Regular cardiac myocyte (primary cell): ENCODE measurements at places on chromosomes 7 and 10. TPM values are rescaled to one million over a fixed set of nuclear protein-coding genes. Genes with fewer than 3 reads are reported as not detected.

The GIMAP8 gene
- 0.19 and 0.28 TPM in 2 replicates for total RNA-seq

The CHST15 gene
- 1.7 and 8.2 TPM in 2 replicates for total RNA-seq

The ODAD2 gene
- not detected in 2 replicates for total RNA-seq

The BTBD16 gene
- total RNA-seq = under 0.01 TPM in 1 of 2 replicates, not detected in the other

The MLXIPL gene
- total RNA-seq = not detected in 2 replicates

The SLC29A4 gene
- 1.3 and 2.5 TPM in 2 replicates for total RNA-seq

The TAF5 gene
- total RNA-seq = 4.2 and 7.5 TPM in 2 replicates

The TET1 gene
- 1.7 and 4.2 TPM in 2 replicates for total RNA-seq

The PKD2L1 gene
- not detected in 2 replicates for total RNA-seq

The SLC16A9 gene
- 4.5 and 18.0 TPM in 2 replicates for total RNA-seq
